Stimulated activated CD8-positive, alpha-beta memory T cell treated with anti-CD3 and anti-CD28 coated beads, Interleukin-7, amount 100 ng/mL, for 24 hours (primary cell): ENCODE measurements at places on chromosomes 5 and 9.

GRCh38 chr9:137632230-137633161 is 13.7 kb downstream of the EHMT1 start:
- no peak for DNase-seq

- DNase-seq = no peak
These were observed 7.7 kb upstream of the TSLP start for GRCh38 chr5:111063709-111064322.

DNA sequence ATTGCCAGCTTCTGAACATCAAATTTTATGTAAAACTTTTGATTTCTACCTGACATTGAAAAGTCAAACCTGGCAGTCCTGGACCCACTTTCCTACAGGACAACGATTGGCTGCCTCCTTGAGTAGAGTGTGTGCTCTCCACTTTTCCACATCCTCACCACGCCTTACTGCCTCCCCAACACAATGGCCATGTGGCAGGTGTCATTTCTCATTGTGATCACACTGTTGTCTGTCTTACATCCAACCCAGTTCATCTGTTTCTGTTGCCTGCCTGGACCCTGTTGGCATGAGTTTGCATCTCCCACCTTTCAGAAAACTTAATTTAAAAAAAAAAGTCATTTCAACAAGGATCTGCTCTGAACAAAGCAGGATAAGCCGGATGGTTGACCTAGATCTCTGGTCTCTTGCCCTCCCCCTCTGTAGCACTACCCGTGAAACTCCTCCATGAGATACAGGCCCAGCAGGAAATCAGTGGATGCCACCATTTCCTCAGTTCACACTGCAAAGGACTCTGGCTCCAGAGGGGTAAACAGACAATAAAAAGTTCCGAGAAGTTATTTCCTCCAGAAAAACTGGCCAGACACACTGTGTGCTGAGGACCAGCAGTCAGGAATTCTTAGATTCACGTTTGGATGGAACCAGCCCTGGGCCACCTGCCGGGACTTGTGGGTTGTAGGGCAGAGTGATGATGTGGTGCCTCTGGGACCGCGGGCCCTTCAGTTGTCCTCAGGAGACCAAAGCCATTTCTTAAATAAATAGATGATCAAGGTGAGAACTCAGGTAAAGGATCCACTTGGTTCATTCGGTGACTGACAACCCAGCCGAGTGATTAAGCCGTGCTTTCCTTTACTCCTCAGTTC is 48.6 kb downstream of the AMBP start:
- no peak for DNase-seq

- DNase-seq = no peak
These were observed 87.6 kb upstream of the PLCXD3 start for GRCh38 chr5:41598011-41598410.

DNA sequence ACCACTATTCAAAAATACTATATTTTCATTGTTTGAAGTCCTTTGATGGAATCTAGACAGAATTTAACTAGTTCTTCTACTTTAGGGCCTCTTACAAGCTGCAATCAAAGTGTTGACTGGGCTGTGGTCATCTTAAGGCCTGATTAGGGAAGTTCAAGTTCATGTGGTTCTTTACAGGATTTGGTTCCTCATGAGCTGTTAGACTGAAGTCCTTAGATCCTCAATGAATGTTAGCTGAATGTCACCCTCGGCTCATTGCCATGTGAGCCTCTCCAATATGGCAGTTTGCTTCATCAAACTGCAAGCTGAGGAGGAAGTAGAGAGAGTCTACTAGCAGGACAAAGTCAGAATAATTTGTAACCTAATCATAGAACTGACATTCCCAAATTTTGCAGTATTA is 135.1 kb downstream of the CSNK1G3 start:
- no peak for DNase-seq

- DNase-seq = peak; percentile 25
These were observed 394.9 kb downstream of the GADD45G start for GRCh38 chr9:89999534-90000370.

GRCh38 chr5:177603631-177604030 is 3.7 kb downstream of the B4GALT7 start:
- no peak for DNase-seq

GRCh38 chr5:68398146-68398812 is 182.7 kb downstream of the PIK3R1 start:
- no peak for DNase-seq

DNA sequence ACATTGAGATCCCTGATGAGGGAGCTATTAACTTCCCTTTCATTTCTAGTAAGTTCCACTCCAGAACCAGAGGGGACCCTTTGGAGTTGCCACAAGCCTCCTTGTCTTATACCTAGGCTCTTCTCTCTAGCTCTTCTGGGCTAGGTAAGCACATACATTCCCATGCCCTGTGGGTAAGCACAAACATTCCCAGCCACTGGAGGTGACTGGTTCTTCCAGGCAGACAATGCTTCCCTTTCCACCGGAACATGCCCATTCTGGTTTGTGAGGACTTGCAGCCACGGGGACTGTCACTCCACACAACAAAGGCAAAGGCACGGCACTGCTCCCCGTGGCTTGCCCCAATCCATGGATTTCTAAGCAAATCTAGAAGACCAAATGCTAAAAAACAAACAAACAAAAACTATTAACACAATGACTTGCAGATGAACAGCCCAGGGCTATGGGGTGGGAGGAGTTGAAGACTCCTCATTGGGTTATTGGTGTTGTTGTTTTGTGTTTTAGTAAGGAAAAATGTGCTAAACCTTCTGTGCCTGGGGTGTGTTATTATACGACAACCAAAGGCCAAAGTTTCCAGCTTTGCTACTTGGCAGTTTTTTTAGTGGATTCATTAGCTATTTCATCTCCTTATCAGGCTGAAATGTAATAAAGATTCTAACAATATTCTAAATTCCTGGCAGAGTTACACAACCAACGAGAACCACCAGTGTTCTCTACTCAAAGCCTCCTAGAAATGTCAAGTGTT is 276.2 kb downstream of the SYK start:
- DNase-seq = no peak

- DNase-seq = no peak
These were observed 236.5 kb downstream of the PBX3 start for GRCh38 chr9:125983681-125984080.

- DNase-seq = no peak
These were observed 34.2 kb downstream of the ADRB2 start for GRCh38 chr5:148860599-148860998.

- no peak for DNase-seq
These were observed 6.0 kb upstream of the LCP2 start for GRCh38 chr5:170303549-170303948.

DNA sequence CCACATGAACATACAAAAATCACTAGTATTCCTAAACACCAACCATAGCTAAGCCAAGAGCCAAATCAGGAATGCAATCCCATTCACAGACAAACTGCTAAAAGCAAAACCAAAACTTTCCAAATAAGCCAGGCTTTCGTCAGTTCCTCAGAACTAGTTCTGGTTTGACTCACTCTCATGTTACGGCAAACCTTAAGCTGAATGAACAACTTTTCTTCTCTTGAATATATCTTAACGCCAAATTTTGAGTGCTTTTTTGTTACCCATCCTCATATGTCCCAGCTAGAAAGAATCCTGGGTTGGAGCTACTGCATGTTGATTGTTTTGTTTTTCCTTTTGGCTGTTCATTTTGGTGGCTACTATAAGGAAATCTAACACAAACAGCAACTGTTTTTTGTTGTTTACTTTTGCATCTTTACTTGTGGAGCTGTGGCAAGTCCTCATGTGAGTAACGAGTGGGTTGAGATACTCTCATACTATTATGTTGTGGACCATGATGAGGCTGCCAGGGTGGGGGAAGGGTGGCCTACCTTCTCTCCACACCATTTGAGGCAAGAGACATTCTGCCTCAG is at the start of gene PDCD1LG2:
TSS of gene PDCD1LG2 (plus strand) at position 172 of the 572 bp plus-strand sequence. CDS start 12,016 bp downstream, outside the sequence.
- DNase-seq = no peak

GRCh38 chr9:107242073-107243030 is 40.7 kb upstream of the RAD23B start:
- DNase-seq = no peak

DNA sequence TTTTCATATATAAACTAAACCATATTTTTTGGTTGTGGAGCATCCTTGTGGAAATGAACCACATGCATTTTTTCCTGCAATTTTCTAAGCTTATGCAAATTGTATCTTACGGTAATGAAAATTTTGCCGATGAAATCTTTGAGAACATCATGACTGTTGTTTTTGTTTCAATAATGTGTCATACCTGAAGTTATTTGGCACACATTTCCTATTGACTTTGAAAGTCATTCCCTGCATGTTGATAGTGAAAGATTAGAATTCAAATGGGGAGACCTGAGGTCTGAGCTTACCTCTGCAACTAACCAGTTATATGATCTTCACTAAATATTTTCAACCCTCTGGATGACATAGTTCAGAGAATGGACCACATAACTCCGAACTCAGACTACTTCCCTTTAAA is 88.5 kb downstream of the PRR16 start:
- DNase-seq = no peak

DNA sequence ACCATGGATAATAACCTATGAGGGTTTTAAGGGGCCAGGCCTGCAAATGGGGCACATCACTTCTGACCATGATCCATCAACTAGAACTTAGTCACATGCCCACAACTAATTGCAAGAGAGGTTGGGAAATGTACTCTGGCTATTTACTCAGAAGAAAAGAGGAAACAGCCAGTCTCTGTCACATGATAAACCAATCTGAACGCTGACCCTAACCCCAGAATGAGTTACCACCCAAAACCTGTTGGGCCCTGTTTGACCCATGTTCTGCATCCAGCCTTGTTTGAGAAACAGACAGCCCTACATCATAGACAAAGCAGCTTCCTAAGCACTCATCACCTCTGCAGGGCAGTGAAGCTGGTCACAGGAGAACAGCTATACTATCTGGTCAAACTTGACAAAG is 5.8 kb downstream of the MACROH2A1 start:
- no peak for DNase-seq

DNA sequence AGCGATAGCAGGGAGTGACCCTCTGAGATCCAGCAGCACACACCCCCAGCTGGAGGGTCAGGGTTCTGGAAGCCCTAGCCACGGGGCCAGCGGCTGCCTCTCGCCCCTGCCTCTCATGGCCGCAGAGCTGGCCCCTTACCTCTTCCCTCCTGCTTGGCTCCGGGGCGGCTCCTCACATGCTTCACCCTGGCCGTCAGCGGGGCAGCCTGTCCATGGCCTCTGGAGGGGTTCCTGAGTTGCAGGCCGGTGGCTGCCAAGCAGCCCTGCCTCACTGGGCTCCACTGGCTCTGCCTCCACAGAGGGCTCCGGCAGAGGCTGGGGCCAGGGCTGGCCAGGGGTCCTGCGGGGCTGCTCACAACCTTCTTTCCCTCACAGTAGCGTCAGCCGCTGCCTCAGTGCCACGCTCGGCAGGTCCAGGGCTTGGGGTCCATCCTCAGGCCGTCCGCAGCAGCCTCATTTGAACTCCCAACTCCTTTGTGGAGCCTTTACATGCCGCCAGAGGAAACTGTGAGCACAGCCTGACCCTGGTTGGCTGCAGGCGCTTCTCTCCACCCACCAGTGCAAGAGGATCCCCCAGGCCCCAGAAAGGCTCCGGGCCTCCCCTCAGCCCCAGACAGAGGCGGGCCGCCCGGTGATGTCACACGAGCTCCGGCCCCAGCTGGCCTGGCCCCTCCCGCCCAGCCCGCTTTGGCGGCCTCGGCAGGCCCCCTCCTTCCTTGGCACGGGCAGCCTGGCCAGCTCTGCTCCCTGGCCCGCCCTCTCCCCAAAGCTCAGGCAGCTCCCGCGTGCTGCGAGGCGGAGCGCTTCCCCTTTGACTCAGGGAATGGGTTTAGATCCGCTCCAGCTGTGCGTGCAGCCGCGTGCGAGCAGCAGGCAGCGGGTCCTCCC is at the start of gene ANGPTL2:
TSS of gene ANGPTL2 (minus strand) at position 460 of the 888 bp plus-strand sequence. CDS start 13,904 bp downstream, outside the sequence.
- no peak for DNase-seq

- no peak for DNase-seq
These were observed 99.4 kb downstream of the TMEM174 start for GRCh38 chr5:73272351-73272750.

- no peak for DNase-seq
These were observed 707.0 kb upstream of the ACO1 start for GRCh38 chr9:31677415-31677814.

DNA sequence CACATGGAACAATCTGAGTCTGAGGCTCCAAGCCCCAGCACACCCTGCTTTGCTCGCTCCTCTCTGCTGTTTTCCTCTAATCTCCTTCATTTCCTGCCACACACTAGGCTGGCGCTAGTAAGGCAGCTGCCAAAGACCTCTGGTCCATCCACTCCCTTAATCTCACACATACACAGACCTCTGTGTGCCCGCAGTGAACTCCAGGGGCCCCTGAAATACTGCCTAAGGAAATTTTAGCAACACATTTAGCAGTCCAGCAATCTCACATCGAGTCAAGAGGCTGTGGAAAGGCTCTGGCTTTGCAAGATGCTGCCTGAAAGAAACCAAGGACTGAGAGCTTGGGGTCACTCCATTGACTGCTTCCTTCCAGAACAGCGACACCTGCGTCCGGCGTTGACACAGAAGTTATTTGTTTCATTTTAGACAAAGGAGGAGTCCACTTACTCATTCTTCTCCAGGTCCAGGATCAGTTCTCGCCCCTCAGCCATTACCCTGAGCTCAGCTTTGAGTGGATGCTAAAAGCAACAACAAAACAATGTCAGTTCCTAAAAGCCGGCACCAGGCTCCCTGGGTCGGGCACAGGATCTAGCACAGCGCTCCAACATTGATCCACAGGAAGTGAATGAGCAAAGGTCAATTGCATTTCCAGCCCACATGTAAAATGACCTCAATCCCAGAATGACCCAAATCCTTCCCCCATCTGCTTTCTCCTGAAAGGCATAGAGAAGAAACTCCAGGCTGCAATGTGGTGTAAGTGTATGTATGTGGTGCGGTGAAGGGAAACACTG is 11.5 kb downstream of the ADAM19 start:
- no peak for DNase-seq

DNA sequence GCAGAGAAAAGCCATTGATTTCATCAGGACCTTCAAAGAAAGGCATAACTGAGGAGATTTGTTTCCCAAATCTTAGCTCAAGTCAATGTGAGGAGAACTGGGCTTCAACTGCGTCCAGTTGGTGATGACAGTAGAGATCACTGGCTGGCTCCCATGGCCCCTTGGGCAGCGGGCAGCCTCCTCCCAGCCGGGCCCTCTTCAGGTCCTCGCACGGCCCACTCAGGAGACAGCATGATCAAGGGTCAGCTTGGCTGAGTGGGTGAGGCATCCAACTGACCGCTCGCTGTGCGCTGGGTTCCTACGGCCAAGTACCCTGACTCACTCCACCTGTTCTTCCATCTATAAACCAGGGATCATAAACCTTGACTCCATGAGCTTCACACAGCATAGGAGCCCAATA is 274.0 kb downstream of the NSG2 start:
- no peak for DNase-seq

DNA sequence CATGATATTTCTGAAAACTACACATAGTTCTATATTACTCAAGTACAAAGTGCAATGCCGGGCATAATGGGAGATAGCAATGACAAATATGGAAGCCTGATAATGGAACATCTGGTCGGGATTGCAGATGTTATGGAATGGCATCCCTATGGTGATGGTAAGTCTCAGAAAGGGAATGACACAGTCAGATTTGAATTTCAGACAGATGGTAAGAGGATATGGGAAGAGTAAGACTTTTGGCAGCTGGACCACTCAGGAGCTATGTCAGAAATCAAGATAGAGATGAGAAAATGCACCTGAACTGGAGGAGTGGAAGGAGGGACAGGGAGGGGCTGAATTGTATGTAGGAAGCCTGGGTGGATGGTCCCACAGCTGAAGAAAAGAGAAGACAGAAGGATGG is 200.0 kb downstream of the DTWD2 start:
- no peak for DNase-seq
